Stimulated activated naive B cell treated with anti-CD40 and anti-IgM and Interleukin-4, amounts not matched to agents 10 μg/mL and 1 μg/mL and 100 μg/mL, for 72 hours (primary cell): ENCODE measurements at places on chromosomes 2 and 18.

DNA sequence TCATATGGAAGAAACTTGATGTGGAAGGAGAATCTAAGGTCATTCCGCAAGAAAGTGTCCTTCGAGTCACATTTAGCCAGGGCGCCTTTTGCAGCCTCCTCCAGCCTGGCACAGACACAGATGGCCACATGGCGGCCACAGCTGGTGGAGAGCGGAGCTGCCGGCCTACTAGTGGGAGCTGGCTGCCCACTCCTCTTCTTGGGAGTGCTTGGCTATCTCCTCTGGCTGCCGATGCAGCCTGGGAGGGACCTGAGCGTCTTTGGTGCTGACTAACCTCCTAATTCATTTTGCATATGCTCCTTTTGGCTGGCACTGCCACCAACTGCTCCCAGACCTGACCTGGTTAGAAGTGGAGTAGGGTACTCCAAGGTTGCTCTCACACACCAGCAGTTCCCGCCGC, 199.3 kb upstream of the MYT1L start:
- no peaks in the 10 kb centered on the region for H3K36me3 ChIP-seq
- DNase-seq: no peak
- H3K27me3 ChIP-seq: no peaks in the 10 kb centered on the region

DNA sequence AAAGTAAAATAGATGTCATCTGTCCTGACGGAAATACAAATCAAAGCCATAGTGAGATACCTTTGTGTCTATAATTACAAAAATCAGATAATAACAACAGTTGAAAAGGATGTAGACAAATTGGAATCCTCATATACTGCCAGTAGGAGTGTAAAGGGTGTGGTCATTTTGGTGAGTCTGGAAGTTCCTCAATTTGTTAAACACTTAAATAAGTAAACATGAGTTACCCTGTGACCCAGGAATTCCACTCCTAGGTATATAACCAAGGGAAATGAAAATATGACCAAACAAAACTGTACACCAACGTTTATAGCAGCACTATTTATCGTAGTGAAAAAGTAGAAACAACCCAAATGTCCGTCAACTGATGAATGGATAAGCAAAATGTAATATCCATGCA, 24.0 kb downstream of the R3HDM1 start:
- no peaks in the 10 kb centered on the region for H3K27me3 ChIP-seq
- peaks cover 24% of the 10 kb centered on the region for H3K4me1 ChIP-seq

DNA sequence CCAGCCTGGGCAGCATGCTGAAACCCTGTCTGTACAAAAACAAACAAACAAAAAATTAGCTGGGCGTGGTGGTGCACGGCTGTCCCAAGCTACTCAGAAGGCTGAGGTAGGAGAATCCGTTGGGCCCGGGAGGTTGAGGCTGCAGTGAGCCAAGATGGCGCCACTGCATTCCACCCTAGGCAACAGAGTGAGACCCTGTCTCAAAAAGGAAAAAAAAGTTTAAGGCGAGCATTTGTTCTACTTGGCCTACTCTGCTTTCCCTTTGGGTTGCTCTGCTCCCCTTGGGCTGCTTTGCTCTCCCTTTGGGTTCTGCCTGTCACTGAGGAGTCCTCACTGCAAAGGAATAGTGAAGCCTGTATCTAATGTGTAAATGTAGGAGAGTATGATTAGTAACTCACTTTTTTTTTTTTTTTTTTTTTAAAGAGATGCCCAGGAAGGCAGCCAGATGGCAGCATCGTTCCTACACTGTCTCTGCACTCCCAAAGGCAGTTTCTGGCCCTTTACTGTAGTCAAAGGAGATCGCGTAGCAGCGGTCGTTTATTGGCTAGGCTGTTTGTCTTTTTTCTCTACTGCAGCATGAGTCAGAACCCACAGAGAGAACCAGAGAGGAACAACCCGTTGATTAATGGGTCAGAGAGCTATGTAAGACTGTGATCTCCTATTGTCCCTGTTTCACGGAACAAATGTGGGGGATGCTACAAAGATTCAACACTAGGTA, 118.3 kb upstream of the CWC22 start:
- H3K27me3 ChIP-seq: peaks cover 19% of the 10 kb centered on the region
- H3K27ac ChIP-seq: no peak overlapping the region
- DNase-seq: peak; percentile 13
- H3K4me1 ChIP-seq: peaks cover 1% of the 10 kb centered on the region
- no peaks in the 10 kb centered on the region for H3K36me3 ChIP-seq

DNA sequence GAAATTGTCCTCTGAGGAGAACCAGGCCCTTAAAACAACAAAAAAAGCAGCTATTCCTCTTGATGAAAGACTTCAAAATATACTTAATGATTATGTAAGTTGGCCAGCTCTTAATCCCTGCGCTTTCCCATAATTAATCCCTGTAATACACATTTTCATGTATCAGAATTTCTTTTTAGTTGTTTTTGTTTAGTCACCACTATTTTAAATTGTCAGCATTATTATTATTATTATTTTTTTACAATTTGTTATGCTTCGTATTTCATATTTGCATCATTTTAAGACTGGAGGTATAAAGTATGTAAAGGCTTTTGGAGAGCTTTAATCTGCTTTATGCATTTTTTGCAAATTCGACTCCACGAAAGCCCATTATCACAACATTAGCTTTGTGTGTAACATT, 152.9 kb downstream of the ACOXL start:
- H3K27ac ChIP-seq: no peak overlapping the region
- H3K27me3 ChIP-seq: peaks cover 18% of the 10 kb centered on the region
- no peaks in the 10 kb centered on the region for H3K4me1 ChIP-seq
- H3K36me3 ChIP-seq: no peaks in the 10 kb centered on the region

GRCh38 chr2:2646433-2647051, 315.5 kb upstream of the MYT1L start:
- no peak overlapping the region for H3K27ac ChIP-seq
- DNase-seq: no peak
- no peak overlapping the region for H3K4me3 ChIP-seq
- H3K4me1 ChIP-seq: peaks cover 1% of the 10 kb centered on the region
- H3K36me3 ChIP-seq: no peaks in the 10 kb centered on the region

- H3K4me3 ChIP-seq: no peak overlapping the region
- peaks cover 49% of the 10 kb centered on the region for H3K27me3 ChIP-seq
- H3K36me3 ChIP-seq: no peaks in the 10 kb centered on the region
These were observed 60.4 kb upstream of the RNF152 start for GRCh38 chr18:61953161-61953560.

DNA sequence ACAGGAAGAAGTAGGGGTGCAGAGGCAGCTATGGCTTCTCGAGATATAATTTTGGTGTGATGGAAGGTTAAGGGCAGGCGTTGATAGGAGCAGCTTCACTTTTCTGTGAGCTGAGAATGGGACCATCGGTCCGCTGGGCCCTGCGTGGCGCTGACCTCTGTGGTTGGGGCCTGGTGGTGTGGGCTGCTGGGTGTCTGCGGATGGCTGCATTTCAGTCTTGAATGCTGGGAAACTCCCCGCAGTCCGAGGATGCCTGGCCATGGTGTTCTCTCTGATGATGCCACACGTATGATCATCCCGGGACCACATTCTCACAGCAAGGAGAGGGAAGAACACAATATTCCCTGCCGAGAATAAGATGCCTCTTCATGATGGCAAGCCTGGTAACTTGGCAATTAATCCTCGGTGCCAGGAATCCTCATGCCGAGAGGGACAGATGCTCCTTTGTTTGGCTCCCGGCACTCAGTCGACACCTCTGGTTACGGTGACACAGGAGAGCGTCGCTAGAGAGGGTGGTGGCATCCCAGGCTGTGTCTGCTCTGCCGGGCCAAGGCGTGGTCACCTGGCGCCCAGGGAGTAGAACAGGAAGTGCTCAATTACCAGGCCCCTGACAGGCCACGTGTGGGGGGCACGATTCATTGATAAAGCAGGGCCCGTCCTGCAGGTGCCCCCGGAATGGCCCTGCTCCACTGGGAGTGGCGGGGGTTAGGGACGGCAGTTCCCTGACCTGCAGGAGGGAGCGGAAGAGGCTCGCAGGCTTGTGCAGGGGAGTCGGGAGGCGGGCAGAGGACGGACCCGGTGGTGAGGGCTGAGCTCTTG, 119.4 kb upstream of the CTDP1 start:
- peaks cover 9% of the 10 kb centered on the region for H3K4me1 ChIP-seq
- no peak overlapping the region for H3K4me3 ChIP-seq
- no peak for DNase-seq
- H3K36me3 ChIP-seq: no peaks in the 10 kb centered on the region
- no peaks in the 10 kb centered on the region for H3K27me3 ChIP-seq
- H3K27ac ChIP-seq: no peak overlapping the region

- H3K27ac ChIP-seq: peak overlapping the region; percentile 94
- H3K27me3 ChIP-seq: no peaks in the 10 kb centered on the region
- no peak for DNase-seq
These were observed 790 bp downstream of the TMEM185B start for GRCh38 chr2:120222186-120223033.

DNA sequence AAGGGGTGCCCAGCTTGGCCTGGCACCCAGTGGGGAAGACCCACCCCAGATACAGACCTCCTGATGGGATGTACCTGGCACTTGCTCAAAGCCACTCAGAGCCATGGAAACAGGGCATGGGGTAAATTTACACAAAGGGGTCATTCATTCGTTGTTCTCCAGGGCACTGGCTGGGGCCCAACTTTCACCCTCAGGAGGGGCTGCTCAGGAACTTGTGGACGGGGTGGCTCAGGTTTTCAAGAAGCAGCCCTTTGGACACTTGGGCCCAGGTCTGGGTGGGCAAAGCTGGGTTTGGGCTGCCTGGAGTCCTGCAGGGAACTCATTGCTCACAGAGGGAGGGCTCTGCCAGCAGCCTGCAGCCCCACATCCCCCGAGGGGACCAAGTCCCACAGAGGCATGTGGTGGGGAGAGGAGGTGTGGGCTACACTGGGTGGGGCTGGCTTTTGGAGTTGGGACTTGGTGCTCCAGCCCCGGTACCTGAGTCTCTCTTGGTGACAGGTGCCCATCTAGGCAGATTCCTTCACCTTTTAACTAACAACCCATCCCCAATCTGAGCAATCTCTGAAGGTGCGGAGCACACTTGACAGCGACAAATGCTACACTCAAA, 172.3 kb downstream of the CELF4 start:
- no peak overlapping the region for H3K4me3 ChIP-seq
- peaks cover 38% of the 10 kb centered on the region for H3K27me3 ChIP-seq
- no peak for DNase-seq
- H3K36me3 ChIP-seq: no peaks in the 10 kb centered on the region
- peak overlapping the region; percentile 56 for H3K27ac ChIP-seq

DNA sequence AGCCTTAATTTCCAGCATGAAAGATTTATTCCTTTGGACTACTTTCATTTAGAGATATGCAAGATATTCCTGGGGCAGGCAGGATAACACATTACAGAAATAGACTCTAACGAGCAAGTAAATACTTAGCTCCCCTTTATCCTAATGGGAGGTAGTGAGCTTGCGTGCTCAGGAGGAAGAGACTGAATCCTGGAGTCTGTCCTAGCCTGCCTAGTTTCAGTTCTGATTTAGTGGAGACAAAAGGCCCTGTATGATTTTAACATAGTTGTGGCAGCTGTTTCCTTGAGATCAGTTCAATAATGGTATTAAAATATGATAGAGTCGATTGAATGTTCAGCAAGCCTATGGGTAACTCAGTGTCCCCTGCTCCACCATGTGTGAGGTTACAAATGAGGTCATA, 109.5 kb downstream of the FMNL2 start:
- no peaks in the 10 kb centered on the region for H3K27me3 ChIP-seq
- no peak for DNase-seq
- H3K4me3 ChIP-seq: no peak overlapping the region
- H3K4me1 ChIP-seq: no peaks in the 10 kb centered on the region

DNA sequence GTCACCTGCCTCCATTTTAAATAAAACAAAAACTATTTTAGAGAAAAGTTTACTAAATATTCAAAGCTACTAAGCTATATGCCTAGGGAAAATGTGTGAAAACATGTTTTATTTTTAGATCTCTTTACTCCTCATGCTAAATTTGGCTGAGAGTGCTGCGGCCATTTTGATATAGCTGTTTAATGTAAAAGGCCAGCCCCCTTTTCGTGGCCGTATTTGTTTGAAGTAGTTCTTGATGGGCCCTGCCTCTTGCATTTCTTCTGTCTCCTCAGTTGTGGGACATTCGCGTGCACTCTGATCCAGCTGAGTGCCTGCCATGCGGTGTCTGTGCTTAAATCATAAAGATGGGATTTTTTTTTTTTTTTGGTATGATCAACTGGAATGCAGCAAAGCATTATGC, 64.0 kb downstream of the ZNF407 start:
- H3K27me3 ChIP-seq: no peaks in the 10 kb centered on the region
- H3K4me1 ChIP-seq: peaks cover 4% of the 10 kb centered on the region
- no peak for DNase-seq
- H3K27ac ChIP-seq: no peak overlapping the region

- peak overlapping the region; percentile 88 for H3K27ac ChIP-seq
- H3K4me1 ChIP-seq: peaks cover 41% of the 10 kb centered on the region
- peaks cover 19% of the 10 kb centered on the region for H3K36me3 ChIP-seq
These were observed 26.0 kb downstream of the EIF2AK3 start for GRCh38 chr2:88601286-88601685.

DNA sequence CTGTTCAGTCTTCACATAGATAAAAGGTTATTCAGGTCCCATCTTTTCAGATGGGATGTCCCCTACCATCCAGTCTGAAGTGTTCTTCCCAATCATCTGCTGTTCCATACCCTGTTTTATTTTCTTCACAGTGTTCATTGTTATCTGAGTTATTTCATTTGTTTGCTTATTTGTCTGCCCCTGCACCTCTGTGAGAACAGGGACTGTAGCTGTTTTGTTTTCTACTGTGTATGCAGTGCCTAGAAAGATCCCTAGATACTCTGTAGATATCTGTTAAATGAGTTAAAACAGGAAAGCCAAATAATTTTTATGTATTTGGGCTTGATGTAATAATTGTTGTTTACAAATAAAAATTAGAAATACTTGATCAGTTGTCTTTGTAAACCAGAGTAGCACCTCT, 34.2 kb downstream of the SMAD4 start:
- H3K4me3 ChIP-seq: no peak overlapping the region
- no peak overlapping the region for H3K27ac ChIP-seq
- no peak for DNase-seq
- H3K4me1 ChIP-seq: peaks cover 3% of the 10 kb centered on the region
- H3K36me3 ChIP-seq: peaks cover 29% of the 10 kb centered on the region

DNA sequence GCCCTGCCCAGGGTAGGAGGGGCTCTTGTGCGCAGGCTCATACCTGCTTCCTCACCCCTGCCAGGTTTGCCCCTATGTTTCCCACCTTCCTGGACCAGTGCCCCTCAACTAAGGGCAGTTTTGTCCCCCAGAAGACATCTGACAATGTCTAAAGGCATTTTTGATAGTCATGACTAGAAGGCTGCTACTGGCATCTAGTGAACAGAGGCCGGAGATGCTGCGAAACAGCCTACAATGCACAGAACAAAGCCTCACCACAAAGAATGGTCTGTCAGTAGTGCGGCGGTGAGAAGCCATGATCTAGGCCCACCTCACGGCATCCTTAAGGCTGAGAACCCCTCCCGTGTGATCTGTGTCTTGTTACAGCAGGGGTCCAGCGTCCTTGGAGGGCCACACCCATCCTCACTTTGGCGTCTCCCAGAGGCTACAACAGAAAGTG, 96.0 kb downstream of the TMEM17 start:
- no peak overlapping the region for H3K4me3 ChIP-seq
- H3K36me3 ChIP-seq: no peaks in the 10 kb centered on the region
- H3K27me3 ChIP-seq: no peaks in the 10 kb centered on the region
- H3K27ac ChIP-seq: no peak overlapping the region
